RPMI7951 (cell line): ENCODE measurements at places on chromosomes 2 and 18. TPM values are rescaled to one million over a fixed set of nuclear protein-coding genes. Genes with fewer than 3 reads are reported as not detected.

MCEE gene
- total RNA-seq = 20.2 and 28.6 TPM in 2 replicates

AOX1 gene
- 26.8 and 27.5 TPM in 2 replicates for total RNA-seq

SLC9A4 gene
- total RNA-seq = not detected in 2 replicates

MROH2A gene
- total RNA-seq = 0.10 TPM in 1 of 2 replicates, not detected in the other

ANKRD30B gene
- 0.59 and 1.1 TPM in 2 replicates for total RNA-seq

RAD51AP2 gene
- not detected in 2 replicates for total RNA-seq

GRCh38 chr2:46796843-46797625 is 118.6 kb downstream of the MCFD2 start:
- DNase-seq = peak; percentile 43

GRCh38 chr2:74702001-74702715 is 48.1 kb downstream of the SEMA4F start:
- no peak for DNase-seq

DNA sequence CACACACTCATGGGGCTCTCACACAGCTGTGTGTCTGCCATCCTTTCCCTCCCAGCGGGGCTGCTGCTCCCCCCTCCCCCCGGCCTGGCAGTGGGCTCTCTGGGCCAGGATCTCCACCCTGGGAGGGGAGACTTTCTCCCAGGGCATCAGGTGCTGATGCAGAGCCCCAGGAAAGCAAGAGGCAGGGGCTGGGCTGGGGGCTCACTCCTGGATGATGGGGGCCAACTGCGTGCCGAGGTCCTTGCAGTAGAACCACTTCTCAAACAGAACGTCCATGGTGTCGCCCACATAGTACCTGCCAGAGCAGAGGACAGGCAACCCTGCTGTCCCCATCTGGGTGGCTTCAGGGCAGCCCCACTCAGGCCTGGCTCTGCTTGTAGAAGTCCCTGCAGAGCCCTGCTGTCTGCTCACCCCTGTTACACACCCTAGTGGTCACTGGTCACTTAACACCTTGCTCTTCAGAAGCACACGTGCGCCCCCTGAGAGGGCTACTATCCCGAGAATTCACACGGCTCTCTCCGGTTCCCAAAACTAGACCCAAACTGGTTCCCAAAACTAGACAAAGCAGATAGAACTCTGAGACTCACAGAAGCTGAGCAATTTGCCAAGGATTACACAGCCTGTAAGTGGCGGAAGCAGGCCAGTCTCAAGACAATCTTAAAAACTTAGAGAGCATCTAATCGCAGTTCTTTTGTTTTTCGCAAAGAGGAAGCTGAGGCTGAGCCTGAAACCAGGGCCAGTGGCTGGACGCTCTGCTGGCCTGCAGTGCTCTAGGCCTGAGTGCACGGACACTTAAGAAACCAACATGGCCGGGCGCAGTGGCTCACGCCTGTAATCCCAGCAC is 6.6 kb upstream of the OXER1 start:
- peak; percentile 43 for DNase-seq

GRCh38 chr2:56376699-56377665 is 193.2 kb downstream of the CCDC85A start:
- DNase-seq = no peak

GRCh38 chr2:85853499-85854165 is 35.2 kb downstream of the ST3GAL5 start:
- DNase-seq = no peak

GRCh38 chr2:13638181-13638580 is 921.4 kb downstream of the TRIB2 start:
- DNase-seq = peak; percentile 41

DNA sequence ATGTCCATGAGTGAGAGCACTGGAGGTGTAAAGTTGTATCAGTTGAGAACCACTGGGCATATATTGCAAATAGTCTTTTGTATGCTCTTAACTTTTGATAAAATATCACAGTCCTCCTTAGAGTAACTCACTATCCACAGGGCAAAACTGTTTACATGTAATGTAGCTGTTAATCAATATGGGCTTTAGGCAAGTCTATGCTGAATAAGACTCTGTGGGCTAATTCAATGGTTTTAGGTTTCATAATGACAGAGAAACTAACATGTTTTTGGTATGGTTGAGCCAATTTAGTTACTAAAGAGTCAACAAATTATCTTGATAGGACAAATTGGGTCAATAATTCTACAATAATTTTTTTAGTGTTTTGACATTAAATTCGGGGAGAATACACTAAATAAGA is 1134.9 kb upstream of the FAM98A start:
- no peak for DNase-seq

DNA sequence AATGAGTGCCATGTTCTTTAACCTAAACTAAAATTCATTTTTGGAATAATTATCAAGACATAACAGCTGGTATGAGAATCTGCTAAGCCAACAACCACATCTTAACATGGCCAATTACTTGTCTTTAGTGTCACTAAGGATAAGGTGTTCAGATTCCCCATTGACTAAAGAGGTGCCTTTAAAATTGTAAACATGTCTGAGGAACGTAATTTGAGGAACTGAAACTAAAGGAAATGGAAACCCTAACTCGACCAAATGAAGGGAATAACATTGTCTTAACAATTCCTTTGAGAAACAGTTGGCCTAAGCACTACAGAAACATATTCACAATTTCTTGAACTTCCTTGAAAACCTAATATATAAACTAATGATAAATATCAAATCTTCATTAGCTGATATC is 355.4 kb upstream of the GULP1 start:
- DNase-seq = no peak

GRCh38 chr2:215565897-215566296 is 130.0 kb upstream of the FN1 start:
- peak; percentile 16 for DNase-seq

- DNase-seq = no peak
These were observed 51.0 kb upstream of the ZNF532 start for GRCh38 chr18:58813561-58814225.

DNA sequence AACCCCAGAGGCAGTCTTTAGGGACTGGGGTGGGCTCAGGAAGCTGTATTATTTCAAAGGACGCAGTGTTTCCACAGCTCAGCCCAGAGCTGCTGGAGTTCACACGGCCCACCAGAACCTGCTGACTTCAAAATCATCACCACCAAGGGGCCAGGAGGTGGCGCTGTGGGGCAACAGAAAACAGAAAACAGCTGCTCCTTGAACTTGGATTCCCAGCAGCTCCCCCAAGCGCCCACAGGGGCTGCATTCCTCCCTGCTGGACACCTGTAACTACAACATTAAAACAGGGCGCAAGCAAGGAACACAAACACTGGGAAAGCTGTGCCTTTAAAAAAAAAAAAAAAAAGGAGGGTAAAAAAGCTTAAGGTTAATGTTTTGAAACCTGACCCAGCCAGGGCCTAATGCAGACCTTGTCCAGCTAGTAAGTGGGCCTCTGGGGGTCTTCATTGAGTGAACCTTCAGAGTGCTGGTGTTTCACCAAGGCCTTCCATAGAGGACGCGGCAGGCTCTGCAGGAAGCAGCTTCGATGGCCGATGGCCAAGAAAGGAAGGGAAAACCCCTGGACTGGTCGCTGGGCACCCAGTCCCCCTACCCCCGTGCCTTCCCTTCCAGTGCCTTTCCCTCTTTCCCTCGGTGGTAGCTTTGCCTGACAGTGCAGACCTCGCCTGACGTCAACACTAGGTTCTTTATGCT is 25.9 kb downstream of the MLPH start:
- peak; percentile 80 for DNase-seq

- no peak for DNase-seq
These were observed 14.7 kb upstream of the TTC32 start for GRCh38 chr2:19916385-19916950.

DNA sequence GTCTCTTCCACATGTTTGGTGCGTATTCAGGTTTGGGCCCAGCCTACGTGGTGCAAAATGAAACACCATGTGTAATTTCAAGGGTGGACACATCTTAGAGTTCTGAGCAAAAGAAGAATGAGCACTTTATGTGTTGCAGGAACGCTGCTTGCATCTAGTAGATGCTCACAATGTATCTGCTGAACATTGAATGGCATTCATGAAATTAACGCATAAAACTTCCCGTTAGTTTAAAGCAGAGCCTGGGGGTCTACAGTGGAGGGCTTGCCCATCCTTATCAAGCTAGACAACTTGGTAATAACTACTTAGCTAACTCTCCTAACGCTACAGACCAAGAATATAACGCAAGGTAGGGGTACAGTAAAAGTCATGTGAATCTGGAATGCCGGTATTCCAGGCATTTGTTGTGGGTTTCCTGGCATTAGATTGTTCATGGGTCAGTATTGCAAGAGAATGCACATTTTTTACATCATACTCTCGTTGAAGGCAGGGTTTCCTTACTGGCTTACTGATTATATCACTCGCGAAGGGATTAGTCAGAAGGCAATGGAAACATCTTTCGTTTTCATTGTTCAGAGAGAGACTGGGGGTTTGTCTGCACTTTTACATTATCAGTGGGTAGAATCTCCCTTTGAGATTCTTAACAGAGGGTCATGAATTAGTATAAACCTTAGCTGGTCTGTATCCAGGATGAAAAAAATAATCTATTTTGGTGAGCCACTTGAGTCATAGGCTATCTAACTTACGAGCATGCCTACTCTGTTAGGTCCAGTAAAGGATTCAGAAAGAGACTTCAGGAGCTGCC is 229.5 kb upstream of the EPAS1 start:
- DNase-seq = peak; percentile 98
